ENCODE measurements at places on chromosomes 4 and X.

DNA sequence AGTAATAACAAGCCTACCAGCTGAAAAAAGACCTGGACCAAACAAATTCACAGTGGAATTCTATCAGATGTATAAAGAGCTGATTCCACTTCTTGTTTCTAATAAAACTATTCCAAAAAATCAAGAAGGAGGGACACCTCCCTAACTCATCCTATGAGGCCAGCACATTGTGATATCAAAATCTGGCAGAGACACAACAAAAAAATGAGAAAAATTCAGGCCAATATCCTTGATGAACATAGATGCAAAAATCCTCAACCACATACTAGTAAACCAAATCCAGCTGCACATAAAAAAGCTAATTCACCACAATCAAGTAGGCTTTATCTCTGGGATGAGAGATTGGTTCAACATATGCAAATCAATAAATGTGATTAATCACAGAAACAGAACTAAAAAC lies 147.9 kb upstream of the NEIL3 start:
- no peak for DNase-seq

- DNase-seq: no peak
These were observed 20.5 kb downstream of the NKX3-2 start for GRCh38 chr4:13523591-13524503.

DNA sequence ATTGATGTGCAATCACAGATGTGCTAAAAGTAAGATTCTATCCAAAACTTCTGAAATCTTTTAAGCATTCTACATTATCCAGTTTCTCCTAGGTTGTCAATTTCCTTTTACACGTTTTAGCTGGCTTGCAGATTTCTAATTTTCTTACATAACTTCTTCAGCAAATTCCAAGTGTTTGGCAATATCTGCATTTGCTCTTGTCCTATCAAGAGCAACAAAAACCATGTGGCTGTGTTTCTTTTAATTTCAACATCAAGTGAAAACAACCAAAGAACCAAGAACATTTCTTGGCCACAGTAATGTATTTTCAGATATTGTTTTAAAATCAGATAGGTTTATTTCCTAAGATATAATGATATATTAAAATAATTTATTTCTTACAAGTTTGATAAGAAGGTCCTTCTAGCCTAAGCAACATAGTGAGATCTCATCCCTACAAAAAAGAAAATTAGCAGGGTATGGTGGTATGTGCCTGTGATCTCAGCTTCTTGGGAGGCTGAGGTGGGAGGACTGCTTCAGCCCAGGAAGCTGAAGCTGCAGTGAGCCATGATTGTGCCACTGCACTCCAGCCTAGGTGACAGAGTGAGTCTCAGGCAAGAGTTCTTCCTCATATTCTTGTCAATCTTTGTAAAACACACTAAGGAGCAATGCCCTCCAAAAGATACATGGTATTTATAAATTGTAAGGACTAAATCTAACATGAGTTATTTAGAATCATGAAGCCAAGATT lies 131.4 kb upstream of the NAP1L5 start:
- DNase-seq: no peak

DNA sequence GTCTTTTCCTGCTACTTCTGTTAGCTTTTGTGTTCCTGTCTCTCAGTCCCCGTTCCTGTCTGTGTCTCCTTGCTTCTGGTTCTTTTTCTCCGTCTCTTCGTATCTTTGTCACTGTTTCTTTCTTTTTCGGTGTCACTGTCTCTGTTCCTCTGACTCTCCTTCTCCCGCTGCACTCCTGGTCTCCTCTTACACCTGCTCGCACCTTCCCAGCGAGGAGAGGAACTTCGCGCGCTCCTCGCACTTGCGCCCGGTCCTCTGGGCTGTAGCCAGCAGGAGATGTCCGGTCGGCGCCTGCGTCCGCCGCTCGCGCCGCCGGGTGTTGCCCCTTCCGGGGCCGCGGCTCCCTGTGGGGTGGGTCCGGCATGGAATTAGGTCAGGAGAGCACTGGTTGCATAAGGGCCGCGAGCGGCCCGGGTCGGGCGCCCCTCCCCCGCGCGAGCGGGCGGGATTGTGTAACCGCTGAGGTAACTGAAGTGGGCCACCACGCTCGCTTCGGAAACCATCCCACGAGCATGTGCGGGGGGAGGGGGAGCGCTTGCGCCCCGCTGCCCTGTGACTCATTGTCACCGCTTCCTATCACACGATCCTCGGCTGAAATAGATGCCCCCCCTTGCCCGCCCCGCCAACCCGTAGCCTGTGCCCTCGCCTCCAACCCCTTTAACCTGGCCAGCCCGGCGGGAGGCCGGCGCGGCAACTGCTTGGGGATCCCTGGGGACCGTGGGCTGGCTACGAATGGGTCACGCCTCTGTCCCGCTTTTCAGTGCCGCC lies 1.6 kb downstream of the LONRF3 start:
- DNase-seq: no peak

DNA sequence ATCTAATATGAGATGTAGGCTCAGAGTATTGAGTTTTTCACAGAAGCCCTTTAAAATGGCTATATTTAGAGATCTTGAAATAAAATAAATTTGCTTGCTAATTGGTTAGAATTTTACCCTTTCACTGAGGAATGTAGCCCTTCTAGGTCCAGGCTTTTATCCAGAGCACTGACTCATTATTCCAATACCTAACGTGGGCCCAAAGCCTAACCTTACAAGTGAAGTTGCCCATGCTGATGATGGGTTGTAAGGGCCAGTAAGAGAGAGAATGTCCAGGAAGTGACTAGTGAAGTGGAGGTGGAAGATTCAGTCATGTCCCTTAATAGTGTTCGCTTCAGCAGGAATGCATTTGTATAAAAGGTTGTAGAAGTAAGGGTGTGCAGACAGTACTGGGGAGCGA lies 155.9 kb downstream of the STIM2 start:
- no peak for DNase-seq

DNA sequence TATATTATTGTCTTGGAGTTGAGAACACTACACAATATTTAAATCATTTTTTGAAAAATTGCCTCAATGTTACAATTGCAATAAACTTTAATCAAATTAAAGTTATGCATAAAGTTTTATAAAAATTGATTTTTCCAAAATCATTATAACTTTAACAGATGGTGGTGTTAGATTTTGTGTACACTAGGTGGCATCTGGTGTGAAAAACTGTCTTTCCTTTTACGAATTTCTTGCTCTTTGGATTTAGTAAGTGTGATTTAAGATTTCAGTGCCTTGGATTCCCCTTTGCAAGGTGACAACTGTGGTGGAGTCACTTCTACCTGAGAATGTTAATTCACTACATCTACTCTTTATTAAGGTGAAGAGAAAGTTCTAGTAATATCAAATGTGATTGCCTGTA lies 91.6 kb downstream of the AREG start:
- DNase-seq: no peak

DNA sequence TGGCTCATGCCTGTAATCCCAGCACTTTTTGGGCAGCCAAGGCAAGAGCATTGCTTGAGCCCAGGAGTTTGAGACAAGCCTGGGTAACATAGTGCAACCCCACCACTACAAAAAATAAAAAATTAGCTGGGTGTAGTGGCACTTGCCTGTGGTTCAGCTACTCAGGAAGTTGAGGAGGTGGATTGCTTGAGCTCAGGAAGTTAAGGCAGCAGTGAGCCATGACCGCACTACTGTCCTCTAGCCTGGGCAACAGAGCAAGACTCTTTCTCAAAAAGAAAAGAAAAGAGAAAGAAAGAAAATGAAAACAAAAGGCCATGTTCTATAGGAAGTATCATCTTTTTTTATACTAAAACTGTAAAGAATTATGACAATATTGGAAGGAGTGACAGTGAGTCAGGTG lies 38.5 kb downstream of the NEK1 start:
- DNase-seq: no peak

- DNase-seq: no peak
These were observed 840.8 kb upstream of the HTR2C start for GRCh38 chrX:113743069-113743468.

DNA sequence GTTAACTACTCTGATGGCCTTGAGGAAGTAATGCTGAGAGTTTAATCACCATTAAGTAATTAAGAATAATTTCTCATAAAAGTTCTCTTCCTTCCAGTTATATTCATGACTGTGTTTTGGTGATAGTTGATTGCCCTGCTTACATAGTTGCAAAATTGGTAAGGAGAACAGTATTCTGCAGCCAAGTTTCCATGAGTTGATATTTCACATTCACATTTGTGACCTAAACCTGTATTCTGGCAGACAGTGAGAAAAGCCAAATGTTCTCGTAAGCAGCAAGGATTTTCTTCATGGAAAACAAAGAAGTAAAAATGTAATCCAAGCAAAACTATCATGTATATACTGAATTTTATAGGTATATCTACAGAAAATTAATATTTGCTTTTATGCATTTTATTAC lies 187.8 kb upstream of the NUDT6 start:
- DNase-seq: no peak

DNA sequence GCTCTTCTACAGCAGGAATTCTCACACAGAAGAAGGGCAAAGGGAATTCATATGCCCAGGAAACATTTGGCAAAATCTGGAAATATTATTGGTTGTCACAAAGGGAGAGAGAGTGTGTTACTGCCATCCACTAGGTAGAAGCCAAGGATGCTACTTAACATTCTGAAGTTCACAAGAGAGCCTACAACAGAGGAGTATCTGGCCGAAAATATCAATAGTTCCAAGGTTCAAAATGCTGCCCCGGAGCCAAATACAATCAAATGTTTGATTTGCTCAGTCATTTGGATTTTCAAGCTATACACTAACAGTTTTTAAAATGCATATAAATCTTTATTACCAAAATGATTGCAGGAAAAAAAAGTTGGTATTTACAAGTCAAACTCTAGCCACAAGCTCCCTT lies 18.8 kb downstream of the OTUD4 start:
- no peak for DNase-seq

DNA sequence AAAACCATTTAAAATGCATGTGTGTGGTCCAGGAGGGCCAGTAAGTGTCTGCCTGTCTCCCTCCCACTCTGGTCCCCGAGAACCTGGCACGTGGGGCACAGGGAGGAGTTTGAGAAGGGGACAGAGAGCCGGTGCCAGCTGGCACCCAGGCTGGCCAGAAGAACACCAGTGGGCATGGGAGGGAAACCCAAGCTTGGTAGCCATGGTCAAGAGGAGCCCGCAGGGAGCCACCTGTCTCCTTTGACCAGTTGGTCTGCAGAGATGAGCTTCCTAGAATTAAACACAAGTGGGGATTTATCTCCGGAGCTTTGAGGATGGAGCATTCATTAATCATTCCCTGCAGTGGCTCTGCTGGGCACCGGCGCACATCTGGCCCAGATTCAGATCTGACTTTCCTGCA lies 41.6 kb downstream of the HMX1 start:
- no peak for DNase-seq

GRCh38 chrX:16797358-16797757 lies 11.1 kb downstream of the TXLNG start:
- DNase-seq: no peak

DNA sequence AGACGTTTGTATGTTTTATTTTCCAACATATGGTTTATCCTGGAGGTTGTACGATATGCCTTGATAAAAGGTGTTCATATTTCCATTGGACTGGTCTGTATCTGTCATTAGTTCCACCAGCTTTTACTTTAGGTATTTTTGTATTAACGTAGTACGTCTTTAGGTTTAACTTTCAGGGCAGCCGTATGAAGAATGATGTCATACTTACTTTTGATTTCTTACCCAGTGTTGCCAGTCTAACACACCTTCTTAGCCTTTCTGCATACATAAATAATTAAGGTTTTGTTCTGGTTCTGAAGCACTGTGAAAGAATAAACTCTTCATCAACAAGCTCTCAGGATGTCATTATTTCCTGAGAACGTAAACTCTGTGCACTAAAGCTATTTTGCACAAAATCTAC lies 18.9 kb upstream of the NEIL3 start:
- DNase-seq: no peak

DNA sequence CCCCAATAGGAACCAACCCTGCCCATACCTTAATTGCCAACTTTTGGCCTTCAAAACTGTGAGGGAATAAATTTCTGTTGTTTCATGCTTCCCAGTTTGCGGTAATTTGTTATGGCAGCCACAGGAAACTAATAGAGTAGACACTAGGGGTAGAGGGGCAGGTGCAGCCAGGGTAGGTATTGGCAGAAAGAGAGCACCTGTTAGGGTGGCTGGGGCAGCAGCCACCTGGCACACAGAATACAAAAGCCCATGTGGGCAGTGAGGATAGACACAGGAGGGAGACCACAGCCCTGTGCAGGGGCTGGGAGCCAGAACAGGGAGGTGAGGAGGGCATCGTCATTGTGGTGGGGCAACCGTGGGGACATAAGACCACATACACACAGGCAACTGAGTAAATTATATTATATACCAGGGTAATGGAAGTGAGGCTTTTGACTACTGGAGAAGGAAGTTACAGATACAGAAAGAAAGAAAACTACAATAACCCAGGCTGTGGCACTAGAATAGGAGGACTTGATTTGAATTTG lies 28.2 kb downstream of the IRF2 start:
- no peak for DNase-seq

- no peak for DNase-seq
These were observed 24.1 kb downstream of the SH3KBP1 start for GRCh38 chrX:19863212-19863856.

GRCh38 chrX:54921427-54922021 lies 900 bp downstream of the TRO start:
- peak; percentile 75 for DNase-seq

All from fibroblast of skin of left quadriceps (primary cell).